ENCODE measurements at places on chromosomes 3 and 15.

DNA sequence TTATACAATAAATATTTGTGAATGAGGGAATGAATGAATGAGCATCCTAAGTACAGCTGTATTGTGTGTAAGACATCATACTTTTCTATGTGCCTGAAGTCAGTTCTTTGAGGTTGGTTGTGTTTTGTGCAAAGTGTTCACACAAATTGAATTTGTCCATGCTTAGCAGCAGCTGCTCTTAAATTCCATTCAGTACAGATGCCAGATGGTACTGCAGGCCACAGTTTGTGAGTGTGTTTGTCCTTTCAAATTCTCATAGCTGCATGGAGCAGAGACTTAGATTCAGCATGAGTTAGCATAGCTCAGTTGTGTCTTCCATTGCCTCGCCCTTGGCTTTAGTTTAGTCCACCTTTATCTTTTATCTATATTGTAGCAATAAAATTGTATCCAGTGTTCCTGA is 3.8 kb upstream of the ZNF385D start:
- no peak for DNase-seq

DNA sequence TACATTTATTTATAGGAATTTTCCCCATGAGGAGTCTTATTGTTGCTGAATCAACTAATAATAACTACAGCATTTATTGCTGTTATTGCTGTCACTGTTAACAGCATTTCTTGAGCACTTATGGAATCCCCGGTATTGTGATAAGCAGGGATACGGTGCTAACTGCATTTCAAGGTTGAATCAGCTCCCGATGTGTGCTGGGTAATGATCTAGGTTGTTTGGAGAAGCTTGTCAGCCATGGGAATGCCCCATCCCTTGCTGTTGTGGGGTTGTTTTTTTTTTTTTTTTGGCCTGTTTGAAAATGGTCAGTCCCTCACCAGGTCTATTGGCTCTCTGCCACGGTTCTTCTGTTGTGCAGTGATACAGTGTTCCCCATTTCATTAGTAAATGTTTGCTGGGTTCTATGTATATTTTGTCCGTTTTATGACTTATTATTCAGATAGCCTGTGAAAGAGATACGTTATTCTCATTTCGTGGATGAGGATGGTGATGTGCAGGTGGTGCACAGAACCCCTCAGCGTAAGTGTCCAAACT is 48.5 kb downstream of the MED12L start:
- no peak for DNase-seq

DNA sequence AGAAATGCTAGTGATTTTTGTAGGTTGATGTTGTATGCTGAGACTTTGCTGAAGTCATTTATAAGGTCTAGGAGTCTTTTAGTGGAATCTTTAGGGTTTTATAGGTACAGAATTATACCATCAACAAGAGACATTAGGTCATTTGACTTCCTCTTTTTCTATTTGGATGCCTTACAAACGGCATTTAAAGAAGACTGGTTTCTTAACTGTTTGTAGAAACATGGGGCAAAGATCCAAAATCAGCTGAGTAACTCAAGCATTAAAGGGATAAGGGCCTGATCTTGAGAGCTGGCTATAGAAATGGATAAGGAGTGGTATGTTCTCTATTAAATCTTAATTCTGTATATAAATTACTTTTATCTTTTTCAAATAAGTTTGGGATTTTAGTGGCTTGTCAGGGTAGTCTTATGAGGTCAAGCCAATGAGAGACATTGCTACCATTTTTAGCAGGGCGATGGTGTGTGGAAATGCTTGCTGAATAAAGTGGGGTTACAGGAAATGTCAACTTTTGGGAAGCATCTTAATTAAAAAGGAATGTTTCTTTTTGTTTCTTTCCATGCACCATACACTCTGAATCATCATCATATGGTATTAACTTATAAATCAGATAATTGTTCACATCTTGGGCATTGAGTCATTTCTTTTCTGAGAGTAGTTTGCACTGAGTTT is 197.7 kb upstream of the GBE1 start:
- DNase-seq = no peak

DNA sequence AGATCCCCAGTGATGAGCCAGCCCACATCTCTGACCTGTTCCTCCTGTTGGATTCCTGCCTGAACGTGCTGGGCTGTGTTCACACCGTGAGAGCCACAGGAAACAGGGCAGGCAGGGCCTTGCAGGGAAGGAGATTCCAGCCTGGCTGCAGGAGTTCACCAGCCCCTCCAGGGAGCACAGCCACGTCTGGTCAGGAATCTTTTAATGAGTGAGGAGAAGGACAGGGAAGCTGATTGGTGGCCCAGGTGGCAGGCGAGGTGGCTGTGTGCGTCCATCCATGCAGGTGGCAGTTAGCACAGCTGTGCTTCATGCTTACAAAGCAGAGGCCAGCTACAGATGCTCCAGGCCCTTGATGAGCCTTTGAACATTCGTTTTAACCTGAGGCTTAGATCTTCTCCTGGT is 10.5 kb downstream of the LRRK1 start:
- DNase-seq = no peak

GRCh38 chr3:179745079-179745478 is 92.2 kb downstream of the USP13 start:
- no peak for DNase-seq

DNA sequence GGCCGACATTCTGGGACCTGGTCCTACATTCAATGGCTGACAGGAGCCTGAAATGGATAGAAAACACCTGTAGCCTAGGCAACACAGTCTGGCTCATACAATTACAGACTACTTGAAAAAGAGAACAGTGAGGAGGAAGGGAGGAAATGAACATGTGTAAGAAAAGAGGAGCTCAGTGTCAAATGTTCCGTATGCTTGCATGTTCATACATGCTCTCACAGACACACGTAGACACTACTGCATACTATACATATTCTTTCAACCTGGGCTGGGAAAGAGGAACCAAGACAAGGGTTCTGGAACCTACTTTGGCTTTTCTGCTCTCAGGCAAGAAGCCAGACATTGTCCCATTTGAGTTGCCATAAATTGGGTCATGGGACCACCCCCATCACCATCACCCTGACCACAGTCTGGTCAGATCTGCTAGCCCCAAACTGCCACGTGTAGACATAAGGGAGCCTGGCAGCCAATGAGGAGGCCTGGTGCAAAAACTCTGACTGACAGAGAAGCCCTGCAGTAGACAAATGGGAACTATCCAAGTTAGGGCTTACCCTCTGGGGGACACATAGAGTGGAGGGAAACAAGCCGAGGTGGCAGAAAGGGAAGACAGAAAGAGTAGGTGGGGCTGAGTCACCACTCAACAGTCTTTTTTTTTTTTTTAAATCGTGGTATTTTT is 310.0 kb downstream of the SHQ1 start:
- no peak for DNase-seq

- DNase-seq = no peak
Measured at GRCh38 chr15:49989498-49989897, 129.5 kb downstream of the ATP8B4 start.

GRCh38 chr3:79490165-79491028 is 277.4 kb downstream of the ROBO1 start:
- no peak for DNase-seq

GRCh38 chr3:308597-309321 is 112.2 kb downstream of the CHL1 start:
- DNase-seq = no peak

GRCh38 chr15:56428821-56429458 is 36.0 kb downstream of the MNS1 start:
- no peak for DNase-seq

DNA sequence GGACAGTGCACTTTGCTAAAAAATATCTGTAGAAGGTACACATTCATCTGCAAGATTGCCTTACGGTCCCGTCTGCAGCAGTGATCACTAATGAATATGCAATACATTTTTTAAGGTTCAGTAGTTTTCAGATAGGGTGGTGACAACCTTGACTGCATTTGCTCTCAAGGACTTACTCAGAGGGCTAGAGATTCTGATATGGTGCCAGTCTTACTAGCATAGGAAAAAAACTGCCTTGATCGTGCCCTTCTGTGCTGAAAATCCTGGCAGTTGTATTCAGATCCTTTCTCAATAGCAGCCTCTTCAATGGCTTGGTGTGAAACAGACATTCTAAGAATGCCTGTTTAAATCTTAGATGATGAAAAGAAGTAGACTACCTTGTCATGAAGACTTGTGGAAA is 411.9 kb upstream of the CCDC54 start:
- DNase-seq = no peak

- no peak for DNase-seq
Measured at GRCh38 chr15:53950572-53950971, 27.7 kb upstream of the UNC13C start.

GRCh38 chr15:68463996-68464395 is 32.0 kb upstream of the ITGA11 start:
- no peak for DNase-seq

GRCh38 chr3:184443364-184443763 is 63.5 kb downstream of the CHRD start:
- no peak for DNase-seq

- no peak for DNase-seq
Measured at GRCh38 chr3:148330542-148330941, 367.2 kb upstream of the AGTR1 start.

GRCh38 chr15:40098489-40099261 is 10.0 kb downstream of the BMF start:
- DNase-seq = peak; percentile 87

DNA sequence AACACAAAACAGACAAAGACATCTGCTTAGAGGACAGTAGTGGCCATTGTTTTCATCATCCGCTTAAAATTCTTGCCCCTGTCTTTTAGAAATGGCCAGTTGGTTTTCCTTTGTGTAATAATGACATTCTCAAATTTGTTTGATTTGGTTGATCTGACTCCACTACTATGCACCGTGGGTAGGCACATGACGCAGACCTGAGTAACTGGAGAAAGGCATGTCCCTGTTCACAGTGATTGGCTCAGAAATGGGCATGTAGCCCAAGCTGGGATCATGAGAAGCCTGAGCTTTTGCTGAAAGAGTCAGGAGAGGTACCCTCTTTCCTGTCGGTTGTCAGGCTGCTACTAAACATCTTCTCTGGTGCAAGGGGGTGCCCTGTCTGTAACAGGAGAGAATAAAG is 36.6 kb upstream of the MAGI1 start:
- no peak for DNase-seq

- DNase-seq = no peak
Measured at GRCh38 chr3:69044608-69045007, 7.5 kb downstream of the TMF1 start.

- no peak for DNase-seq
Measured at GRCh38 chr15:33584797-33585196, 274.0 kb downstream of the RYR3 start.

DNA sequence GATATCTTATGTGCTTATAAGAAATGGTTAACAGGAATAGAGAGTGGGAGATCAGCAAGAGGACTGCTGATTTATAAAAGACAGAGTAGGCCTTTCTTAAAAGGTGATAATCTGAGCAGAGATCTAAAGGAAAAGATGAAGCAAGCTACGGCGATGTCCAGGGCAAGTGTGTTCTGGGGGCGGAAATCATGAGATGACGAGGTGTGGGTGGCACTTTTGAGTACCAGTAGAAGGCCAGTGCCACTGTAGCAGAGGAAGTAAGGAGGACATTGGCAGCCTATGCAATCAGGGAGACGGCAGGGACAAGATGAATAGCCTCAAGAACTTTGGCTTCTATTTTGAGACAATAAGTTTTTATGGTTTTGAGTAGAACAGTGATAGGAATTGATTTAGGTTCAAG is 492.4 kb downstream of the FHIT start:
- no peak for DNase-seq

DNA sequence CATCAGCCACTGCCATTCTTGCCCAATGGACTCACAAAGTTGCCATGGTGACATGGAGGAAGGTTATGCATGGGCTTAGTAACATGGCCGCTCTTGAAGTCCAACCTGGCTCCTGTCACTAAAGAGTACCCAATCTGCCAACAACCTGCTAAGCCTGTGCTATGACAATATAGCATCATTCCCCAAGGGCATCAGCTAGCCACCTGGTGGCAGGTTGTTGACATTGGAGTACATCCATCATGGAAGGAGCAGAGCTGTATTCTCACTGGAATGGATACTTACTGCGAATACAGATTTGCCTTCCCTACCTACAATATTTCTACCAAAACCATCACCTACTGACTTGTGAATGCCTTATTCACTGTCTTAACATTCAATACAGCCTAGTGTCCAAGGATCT is 138.9 kb upstream of the RORA start:
- DNase-seq = no peak

DNA sequence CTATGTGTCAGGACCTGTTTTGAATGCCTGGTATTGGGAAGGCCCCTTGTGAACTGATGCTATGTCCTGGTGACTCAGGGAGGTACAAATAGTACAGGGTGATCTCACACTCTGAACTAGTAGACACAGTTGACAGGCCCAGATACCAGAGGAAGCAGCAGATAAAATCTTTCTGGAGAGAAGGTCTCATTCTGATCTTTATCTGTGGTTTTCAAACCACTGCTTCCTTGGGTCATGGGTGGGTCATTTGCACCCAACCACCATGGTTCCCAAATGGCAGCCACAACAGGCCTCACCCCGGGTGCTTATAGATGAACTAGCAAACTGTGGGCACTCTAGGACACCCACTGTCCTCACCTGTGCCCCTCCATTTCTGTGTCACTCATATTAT is 43.4 kb downstream of the PXYLP1 start:
- no peak for DNase-seq

DNA sequence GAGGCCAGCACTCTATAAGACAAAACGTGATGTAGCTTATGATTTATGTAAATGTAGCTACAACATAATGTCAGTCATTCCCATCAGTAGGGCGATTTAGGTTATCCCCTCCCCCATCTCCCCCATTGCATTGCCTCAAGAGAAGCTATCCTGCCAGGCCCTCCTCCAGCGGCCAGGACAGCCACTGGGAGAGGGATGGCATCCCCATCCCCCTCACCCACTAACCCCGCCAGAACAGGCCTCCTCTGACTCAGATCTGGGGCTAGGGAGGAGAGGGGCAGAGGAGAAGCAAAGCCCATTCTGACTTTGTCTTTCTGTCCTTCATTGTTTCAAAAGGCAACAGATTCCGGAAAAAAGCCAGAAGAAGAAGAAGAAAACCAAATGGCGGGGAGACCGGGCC is 32.6 kb upstream of the ESYT3 start:
- DNase-seq = no peak

DNA sequence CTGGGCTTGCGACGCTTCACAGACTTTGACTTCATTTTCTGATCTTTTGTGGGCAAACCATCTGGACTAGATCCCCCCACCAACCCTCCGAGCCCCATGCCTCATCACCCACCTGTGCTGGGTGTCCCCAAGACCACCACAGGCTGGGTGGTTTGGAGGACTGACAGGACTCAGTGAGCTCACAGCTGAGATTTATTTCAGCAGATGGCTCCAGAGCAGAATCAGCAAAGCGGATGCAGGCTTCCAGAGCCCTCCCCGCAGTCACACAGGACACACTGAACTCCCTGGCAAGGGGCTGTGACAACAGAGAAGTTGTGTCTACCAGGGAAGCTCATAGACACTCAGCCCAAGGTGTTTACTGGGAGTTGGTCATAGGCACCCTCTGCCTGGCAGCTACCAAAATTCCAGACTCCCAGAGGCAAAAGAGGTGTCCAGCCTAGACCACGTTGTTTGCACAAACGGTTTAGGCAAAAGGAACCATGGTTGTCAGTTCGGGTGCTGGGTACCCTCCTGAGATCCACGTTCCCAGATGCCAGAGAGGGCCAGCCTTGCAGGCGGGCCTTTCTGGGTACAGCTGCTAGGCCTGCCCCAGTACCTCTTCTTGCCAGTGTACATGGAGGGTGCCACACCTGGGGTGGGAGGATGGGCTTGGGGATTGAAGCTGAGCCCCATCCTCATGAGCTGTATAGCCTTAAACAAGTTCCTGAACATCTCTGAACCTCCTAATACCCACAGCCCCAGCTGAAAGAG is 170.3 kb downstream of the NSMCE3 start:
- no peak for DNase-seq

- DNase-seq = no peak
Measured at GRCh38 chr3:31157893-31158620, 263.6 kb upstream of the GADL1 start.

GRCh38 chr15:42918047-42918446 is 2.5 kb downstream of the TTBK2 start:
- DNase-seq = no peak

Measured in CD4-positive, alpha-beta T cell treated with Interleukin-15 for 1 hour (primary cell).